ENCODE measurements at places on chromosomes 2 and 18.

DNA sequence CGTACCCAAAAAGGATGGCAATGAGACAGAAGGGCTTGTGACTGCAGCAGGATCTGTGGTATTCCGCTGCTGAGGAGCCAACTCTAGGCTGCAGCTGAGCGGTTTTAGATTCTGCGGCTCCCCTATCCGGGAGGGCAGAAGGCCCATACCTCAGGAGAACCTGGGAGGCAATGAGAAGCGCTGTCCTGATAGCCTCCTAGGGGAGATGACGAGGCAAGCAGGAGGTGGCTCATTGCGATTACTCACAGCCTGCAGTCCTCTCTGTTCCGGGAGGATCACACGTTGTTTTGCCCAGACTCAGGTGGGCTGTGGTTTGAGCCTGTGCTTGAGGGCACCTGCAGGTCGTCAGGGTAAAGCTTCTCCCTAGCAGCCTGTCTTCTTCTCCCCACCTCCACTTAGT, 65.1 kb downstream of the COA5 start:
- no peak for DNase-seq

DNA sequence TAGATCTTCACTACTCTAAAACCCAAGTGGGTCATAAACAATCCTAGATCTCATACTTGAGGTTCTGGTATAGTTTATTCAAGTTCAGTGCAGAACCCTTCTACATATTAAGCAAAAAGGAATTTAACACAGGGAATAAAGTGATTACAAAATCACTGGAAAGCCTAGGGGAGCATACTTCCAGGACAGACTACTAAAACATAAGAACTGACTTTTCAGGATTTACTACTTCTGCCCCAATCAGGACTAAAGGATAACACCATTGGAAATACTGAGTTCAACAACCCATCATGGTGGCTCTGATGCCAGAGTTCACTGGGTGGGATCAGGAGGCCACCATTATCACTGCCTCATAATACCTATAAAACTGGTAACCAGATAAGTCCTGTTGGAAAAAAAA, 123.6 kb downstream of the DNAH7 start:
- DNase-seq = no peak

DNA sequence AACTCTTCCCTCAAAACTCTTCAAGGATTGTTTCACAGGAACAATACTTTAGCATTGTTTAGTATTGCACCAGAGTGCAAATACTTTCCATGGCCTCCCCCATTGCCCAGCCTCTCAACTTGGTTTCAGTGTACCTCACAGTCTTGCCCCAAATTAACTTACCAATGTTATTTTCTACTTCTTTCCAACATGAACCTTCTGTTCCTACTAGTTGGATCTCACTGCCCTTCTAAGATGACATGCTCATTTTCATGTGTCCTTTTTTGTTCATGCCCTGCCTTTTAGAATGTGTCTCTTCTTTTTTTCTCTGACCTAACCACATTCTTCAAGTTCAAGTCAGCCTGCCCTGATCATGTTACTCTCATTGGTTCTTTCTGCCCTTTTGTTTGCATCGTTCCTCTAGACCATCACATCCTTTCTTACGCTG, 4.1 kb downstream of the SPATS2L start:
- DNase-seq = no peak

- DNase-seq = no peak
Observed at GRCh38 chr2:153005071-153005730, 286.8 kb downstream of the ARL6IP6 start.

DNA sequence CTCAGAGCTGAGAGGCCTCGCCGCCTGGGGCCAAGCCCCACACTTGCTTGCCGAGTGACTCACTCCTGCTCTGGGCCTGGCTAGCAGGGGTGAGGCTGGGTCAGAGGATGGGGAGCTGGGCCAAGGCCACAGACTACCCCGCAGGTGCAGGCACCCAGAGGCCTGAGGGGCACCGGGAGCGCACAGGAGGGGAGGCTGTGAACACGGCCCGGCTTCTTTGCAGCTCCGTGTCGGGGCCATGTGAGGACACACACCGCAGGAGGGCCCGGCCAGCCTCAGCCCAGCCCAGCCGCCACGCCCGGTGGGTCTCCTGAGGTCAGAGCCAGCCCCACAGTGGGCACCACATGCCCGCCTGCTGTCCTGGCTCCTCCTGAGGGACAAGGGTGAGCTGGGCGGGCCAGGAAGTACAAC, 8.4 kb downstream of the GPC1 start:
- no peak for DNase-seq

Measured in H1 (cell line).